ENCODE measurements at places on chromosomes 16 and 17. TPM values are rescaled to one million over a fixed set of nuclear protein-coding genes. Genes with fewer than 3 reads are reported as not detected.

GRCh38 chr17:62919388-62919787 is 46.6 kb upstream of the TANC2 start:
- H3K4me1 ChIP-seq, result no peaks in the 10 kb centered on the region
- no peaks in the 10 kb centered on the region for H3K36me3 ChIP-seq
- H3K27me3 ChIP-seq, result no peaks in the 10 kb centered on the region
- no peak overlapping the region for H3K4me3 ChIP-seq
- DNase-seq, result no peak
- no peak overlapping the region for H3K27ac ChIP-seq

- peaks cover 28% of the 10 kb centered on the region for H3K4me1 ChIP-seq
- H3K27ac ChIP-seq, result no peak overlapping the region
- DNase-seq, result no peak
- no peaks in the 10 kb centered on the region for H3K27me3 ChIP-seq
- H3K4me3 ChIP-seq, result no peak overlapping the region
- peaks cover 61% of the 10 kb centered on the region for H3K36me3 ChIP-seq
Measured at GRCh38 chr17:77444628-77444983, 303.8 kb downstream of the SEC14L1 start.

DNA sequence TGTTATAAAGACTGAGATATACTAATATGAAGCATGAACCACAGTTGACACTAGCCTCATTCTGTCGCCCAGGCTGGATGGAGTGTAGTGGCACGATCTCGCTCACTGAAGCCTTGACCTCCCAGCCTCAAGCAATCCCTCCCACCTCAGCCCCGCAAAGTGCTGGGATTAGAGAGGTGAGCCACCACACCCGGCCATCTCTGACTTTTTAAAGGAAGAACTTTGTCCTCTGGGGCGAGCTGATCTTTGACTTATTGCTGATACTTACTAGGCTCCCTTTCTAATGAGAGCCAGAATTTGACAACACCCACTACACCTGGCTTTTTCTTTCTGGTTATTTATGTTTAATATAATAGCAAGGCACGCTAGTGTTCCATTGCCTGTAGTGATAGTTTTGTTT is 57.2 kb downstream of the CLEC16A start:
- H3K4me1 ChIP-seq, result peaks cover 12% of the 10 kb centered on the region
- no peak overlapping the region for H3K27ac ChIP-seq
- DNase-seq, result no peak
- H3K36me3 ChIP-seq, result peaks cover 33% of the 10 kb centered on the region
- no peak overlapping the region for H3K4me3 ChIP-seq

DNA sequence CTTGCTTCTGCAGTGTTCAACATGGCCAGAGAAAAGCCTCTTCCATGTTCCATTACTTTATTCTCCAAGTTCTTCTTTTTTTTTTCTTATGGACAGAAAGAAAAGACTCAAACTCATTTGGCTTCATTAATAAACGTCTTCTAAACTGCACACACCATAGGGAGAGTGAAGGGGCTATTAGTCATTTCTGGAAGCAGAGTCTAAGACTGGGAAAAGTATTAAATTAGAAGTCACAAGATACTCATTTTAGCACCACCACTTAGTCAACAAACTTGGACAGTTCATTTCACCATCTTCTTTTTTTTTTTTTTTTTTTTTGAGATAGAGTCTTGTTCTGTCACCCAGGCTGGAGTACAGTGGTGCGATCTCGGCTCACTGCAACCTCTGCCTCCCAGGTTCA is 52.8 kb downstream of the NOL11 start:
- H3K27me3 ChIP-seq, result no peaks in the 10 kb centered on the region
- H3K36me3 ChIP-seq, result no peaks in the 10 kb centered on the region
- H3K27ac ChIP-seq, result no peak overlapping the region
- H3K4me3 ChIP-seq, result no peak overlapping the region
- no peaks in the 10 kb centered on the region for H3K4me1 ChIP-seq

DNA sequence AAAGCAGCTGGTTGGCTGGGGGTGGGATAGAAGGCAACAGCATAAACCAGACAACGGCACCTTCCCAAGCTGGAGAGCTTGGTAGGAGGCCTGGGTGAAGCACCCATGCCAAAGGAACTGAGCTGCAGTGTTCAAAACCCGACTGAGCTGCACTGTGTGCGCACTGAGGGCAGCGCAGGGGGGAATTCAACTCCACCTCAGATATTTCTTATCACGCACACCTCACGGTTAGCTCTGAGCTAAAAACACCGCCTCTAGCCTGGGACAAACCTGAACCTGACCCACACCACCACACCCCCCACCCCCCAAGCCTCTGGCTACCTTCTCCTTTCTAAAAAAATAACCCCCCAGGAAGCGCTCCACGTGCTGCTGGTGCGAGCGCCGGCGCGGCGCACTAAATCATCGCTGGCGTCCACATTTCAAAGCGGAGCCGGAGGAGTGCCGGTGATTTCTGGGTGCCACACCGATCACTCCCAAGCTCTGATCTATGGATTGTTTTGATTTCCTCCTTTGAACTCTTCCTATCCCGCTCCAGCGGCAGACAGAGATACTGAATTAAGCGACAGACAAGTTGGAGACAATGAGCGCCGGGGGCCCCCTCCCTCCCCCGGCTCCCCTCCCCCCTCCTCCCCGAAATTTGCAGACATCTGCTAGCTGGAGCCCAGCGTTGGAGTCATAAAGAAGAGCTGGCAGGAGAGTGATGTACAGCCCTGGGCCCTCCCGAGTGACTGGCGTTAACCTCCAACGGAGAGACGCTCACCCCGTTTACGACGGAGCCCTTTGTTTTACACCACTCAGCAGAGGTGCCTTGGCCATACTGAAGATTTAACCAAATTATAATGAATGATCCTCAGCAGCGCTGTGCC is 85.0 kb downstream of the NOG start:
- no peaks in the 10 kb centered on the region for H3K36me3 ChIP-seq
- peaks cover 18% of the 10 kb centered on the region for H3K4me1 ChIP-seq
- H3K27me3 ChIP-seq, result no peaks in the 10 kb centered on the region
- no peak overlapping the region for H3K4me3 ChIP-seq
- no peak overlapping the region for H3K27ac ChIP-seq

- H3K27me3 ChIP-seq, result no peaks in the 10 kb centered on the region
- peaks cover 18% of the 10 kb centered on the region for H3K36me3 ChIP-seq
- H3K4me3 ChIP-seq, result peak overlapping the region; percentile 87
- peaks cover 30% of the 10 kb centered on the region for H3K4me1 ChIP-seq
Measured at GRCh38 chr16:2514333-2515179, 804 bp downstream of the ATP6V0C start.

- H3K4me3 ChIP-seq, result no peak overlapping the region
- no peak for DNase-seq
Measured at GRCh38 chr17:9132291-9132690, 111.0 kb downstream of the NTN1 start.

DNA sequence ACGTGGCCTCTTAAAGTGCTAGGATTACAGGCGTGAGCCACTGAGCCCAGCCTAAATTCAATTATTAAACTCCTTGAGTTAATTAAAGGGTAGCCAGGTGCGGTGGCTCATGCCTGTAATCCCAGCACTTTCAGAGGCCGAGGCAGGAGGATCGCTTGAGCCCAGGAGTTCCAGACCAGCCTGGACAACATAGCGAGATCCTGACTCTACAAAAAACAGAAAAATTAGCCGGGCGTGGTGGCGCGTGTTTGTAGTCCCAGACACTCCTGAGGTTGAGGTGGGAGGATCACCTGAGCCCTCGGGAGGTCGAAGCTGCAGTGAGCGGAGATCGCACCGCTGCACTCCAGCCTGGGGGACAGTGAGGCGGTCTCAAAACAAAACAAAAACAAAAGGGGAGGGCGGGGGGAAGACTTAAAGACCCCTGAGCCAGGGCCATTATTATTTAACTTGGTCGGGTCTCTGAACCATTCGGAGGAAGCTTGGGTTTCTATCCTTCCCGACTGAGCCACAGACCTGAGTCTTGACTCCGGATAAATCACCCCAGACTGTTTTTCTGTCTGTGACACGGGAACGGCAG is 19.5 kb downstream of the BCL7C start:
- peak overlapping the region; percentile 91 for H3K4me3 ChIP-seq
- DNase-seq, result no peak
- H3K27ac ChIP-seq, result peak overlapping the region; percentile 72
- peaks cover 12% of the 10 kb centered on the region for H3K4me1 ChIP-seq
- H3K27me3 ChIP-seq, result no peaks in the 10 kb centered on the region
- H3K36me3 ChIP-seq, result peaks cover 18% of the 10 kb centered on the region

DNA sequence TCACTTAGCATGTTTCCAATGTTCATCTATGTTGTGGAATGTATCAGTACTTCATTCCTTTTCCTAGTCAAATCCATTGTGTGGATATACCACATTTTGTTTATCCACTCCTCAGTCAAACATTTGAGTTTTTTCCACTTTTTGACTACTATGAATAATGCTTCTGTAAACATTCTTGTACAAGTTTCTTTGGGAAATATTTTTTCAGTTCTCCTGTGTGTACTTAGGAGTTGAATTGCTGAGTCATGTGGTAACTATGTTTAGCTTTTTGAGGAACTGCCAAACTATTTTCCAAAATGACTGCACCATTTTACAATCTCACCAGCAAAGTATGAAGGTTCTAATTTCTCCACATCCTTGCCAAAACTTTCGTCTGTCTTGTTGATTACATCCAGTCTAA is 223.7 kb upstream of the AXIN2 start:
- no peaks in the 10 kb centered on the region for H3K27me3 ChIP-seq
- H3K27ac ChIP-seq, result peak overlapping the region; percentile 69
- peaks cover 15% of the 10 kb centered on the region for H3K4me1 ChIP-seq

DNA sequence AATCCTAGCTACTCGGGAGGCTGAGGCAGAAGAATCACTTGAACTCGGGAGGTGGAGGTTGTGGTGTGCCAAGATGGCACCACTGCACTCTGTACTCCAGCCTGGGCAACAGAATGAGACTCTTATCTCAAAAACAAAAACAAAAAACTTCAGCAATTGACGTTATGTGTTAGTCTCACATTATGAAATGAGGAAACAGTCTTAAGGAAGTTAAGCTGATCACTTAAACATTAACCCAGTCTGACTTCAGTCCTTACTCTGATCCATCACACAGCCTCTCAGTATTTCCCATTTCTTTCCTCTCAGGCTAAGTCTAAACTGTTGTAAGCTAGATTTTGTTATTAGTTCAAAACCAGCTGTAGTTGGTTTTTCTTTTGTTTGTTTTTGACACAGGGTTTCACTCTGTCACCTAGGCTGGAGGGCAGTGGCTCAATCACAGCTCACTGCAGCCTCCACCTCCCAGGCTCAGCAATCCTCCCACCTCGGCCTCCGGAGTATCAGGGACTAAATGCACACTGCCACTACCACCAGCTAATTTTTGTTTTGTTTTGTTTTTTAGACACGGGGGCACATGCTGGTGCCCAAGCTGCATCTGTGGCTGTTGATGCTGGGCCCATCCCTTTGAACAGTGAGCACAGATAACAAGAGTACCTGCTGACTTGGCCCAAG is 6.3 kb downstream of the JPT1 start:
- no peaks in the 10 kb centered on the region for H3K27me3 ChIP-seq
- peak overlapping the region; percentile 61 for H3K27ac ChIP-seq
- no peak for DNase-seq
- no peak overlapping the region for H3K4me3 ChIP-seq

DNA sequence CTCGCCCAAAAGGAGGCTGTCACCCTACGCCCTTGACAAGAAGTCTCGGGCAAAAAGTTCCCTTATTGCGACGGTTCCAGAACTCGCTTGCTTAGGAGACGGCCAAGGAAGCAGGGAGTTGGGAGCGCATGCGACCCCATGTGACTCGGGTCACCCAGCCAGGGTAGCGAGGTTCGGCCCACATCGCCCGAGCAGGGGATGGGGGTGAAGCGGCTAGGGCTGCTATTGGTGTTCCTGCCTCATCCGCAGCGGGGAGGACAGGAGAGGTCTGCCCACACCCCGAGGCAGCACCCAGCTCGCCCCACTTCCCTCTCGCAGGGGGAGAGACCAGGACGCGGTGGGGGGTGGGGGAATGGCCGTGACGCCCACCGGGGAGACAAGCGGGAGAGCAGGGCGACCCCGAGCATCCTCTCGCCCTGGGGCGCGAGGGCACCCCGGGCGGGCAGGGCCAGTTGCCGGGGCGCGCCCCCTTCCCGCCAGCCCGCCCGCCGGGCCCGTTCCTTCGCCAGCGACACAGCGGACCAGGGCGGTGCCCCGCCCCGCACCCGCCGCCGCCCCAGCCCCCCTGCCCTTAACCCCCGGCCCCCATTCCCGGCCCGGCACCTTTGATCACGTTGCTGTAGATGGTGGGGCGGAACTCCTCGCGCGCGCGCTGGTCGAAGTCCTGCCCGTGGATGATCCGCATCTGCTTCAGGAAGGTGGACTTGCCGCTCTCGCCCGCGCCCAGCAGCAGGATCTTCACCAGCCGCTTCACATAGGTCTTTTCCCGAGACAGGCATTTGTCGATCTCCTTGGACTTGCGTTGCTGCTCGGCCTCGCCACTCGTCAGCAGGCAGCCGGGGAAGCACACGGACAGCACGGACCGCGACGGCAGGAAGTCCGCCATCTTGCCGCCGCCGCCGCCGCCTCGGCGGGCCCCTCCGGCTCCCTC is 567 bp downstream of the GNA13 start:
- H3K36me3 ChIP-seq, result peaks cover 29% of the 10 kb centered on the region
- H3K27me3 ChIP-seq, result no peaks in the 10 kb centered on the region
- H3K4me3 ChIP-seq, result peak overlapping the region; percentile 89
- peak; percentile 55 for DNase-seq

- no peak overlapping the region for H3K27ac ChIP-seq
Measured at GRCh38 chr17:3923466-3924190, 7.4 kb upstream of the P2RX1 start.

- DNase-seq, result no peak
- peak overlapping the region; percentile 68 for H3K4me3 ChIP-seq
- H3K27me3 ChIP-seq, result no peaks in the 10 kb centered on the region
- peaks cover 3% of the 10 kb centered on the region for H3K36me3 ChIP-seq
Measured at GRCh38 chr16:66948837-66949225, 12.2 kb upstream of the CES3 start.

DNA sequence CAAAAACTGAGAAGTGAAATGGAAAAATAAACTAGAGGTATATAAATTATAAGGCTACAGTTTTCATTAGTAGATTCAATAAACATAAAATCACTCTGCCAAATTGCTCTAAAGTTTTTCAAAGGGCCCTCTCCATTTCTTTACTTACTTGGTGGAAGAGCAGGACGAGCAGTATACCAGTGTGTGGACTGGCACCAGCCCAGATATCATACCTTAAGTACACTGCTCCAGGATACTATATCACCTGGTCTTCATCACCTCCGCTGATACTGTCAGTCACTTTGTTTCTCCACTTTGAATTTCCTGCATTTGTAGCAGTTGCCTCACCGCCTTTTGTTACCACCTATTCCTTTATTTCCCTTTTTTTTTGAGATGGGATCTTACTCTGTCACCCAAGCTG is 37.6 kb downstream of the MAP3K3 start:
- no peak overlapping the region for H3K4me3 ChIP-seq
- no peak for DNase-seq
- H3K4me1 ChIP-seq, result no peaks in the 10 kb centered on the region
- H3K27ac ChIP-seq, result no peak overlapping the region
- H3K27me3 ChIP-seq, result no peaks in the 10 kb centered on the region

Gene MYLK3
- not detected for total RNA-seq

Gene NDE1
- 121 TPM for total RNA-seq

Gene GPRC5B
- not detected for total RNA-seq

Gene TBC1D3K
- not detected for total RNA-seq

Gene ALOXE3
- total RNA-seq, result 13.1 TPM

Gene CACNA1H
- not detected for total RNA-seq

Gene KRTAP2-3
- total RNA-seq, result not detected

Gene INCA1
- total RNA-seq, result 0.44 TPM

Gene SLC16A13
- 11.1 TPM for total RNA-seq

Gene SMPD3
- 0.25 TPM for total RNA-seq

Gene P2RX5
- 4.8 TPM for total RNA-seq

Gene CLDN9
- total RNA-seq, result 0.39 TPM

Gene ZNF624
- total RNA-seq, result 4.9 TPM

Gene PLEKHH3
- 12.5 TPM for total RNA-seq
